ENCODE measurements at places on chromosomes 1 and 21. TPM values are rescaled to one million over a fixed set of nuclear protein-coding genes. Genes with fewer than 3 reads are reported as not detected.
A peak's percentile ranks its signal among the peaks of the same experiment; 100 is the strongest.

The LRRC42 gene
- total RNA-seq = 19.9 TPM

DNA sequence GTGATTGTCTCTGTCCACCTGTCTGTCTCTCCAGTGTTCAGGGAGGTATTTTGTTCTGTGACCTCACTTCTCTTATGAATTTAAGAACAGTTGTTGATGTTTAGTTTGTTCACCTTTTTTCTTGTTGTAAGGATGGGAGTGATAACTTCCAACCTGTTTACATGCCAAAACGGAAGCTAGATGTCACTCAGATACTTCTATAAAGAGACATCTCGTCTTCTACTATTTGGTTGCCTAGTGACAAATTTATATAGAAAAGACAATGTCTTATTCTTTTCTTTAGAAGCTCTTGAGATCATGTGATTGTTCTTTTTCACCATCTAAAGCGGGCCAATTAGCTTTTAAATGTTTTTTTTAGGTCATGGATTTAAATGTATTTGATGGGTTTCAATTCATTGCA is 33.8 kb downstream of the PRSS38 start:
- DNase-seq = no peak
- peaks cover 7% of the 10 kb centered on the region for H3K27me3 ChIP-seq
- H3K4me1 ChIP-seq = peaks cover under 1% of the 10 kb centered on the region
- H3K36me3 ChIP-seq = no peaks in the 10 kb centered on the region

- H3K27me3 ChIP-seq = peaks cover 2% of the 10 kb centered on the region
- peak; percentile 67 for DNase-seq
- H3K4me3 ChIP-seq = no peak overlapping the region
- H3K4me1 ChIP-seq = peaks cover 30% of the 10 kb centered on the region
- H3K27ac ChIP-seq = peak overlapping the region; percentile 71
- no peaks in the 10 kb centered on the region for H3K36me3 ChIP-seq
These were observed 1.9 kb upstream of the ZSCAN20 start for GRCh38 chr1:33470495-33471012.

- H3K4me1 ChIP-seq = peaks cover 60% of the 10 kb centered on the region
- peak; percentile 22 for DNase-seq
- no peaks in the 10 kb centered on the region for H3K27me3 ChIP-seq
- H3K27ac ChIP-seq = peak overlapping the region; percentile 91
- H3K36me3 ChIP-seq = peaks cover 10% of the 10 kb centered on the region
These were observed 51.2 kb downstream of the SIPA1L2 start for GRCh38 chr1:232578651-232579195.

DNA sequence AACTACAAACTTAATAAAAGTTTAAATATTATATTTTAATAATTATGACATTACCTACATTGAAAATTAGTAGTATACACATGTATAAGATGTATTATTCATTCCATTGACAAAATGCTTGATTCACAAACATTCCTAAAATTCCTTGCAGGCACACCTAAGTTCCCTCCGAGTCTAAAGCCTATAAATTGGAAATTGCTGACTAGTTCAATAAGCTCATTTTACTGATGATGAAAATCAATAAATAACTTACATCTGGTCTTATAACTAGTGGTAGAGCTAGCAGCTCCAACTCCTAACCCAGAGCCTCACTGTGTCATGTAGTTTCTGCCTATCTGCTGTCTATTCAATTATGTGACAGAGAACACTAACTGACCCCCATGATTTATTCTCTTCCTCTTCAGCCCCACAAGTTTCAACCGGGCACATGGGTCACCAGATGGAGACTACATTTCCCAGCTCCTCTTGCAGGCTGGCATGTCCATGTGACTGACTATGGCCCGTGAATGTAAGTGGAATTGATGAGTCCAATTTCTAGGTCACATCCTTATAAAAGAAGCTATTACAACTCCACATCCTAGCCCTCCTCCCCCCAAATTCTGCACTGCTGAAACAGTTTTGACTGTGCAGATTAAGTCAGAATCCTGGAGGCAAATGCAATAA is 29.6 kb upstream of the LRRC8D start:
- no peaks in the 10 kb centered on the region for H3K4me1 ChIP-seq
- no peaks in the 10 kb centered on the region for H3K27me3 ChIP-seq
- no peak for DNase-seq

The CR1L gene
- not detected for total RNA-seq

DNA sequence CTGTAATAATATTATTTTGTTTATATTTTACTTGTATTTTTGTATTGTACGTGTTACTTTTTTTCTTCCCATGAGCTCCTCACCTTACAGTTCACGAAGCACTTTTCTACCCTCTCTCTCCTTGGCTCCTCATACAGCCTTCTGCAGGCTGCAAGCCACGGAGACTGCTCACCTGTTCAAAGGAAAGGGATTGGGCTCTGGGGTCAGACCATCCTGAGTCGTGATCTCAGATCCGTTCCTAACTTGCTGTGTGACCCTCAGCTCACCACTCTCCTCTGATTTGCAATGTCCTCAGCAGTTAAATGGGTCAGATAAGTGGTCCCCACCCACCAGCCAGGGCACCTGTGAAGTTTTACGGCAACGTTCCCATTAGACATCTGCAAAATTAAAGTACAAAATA is 54.1 kb downstream of the VWA5B1 start:
- H3K27me3 ChIP-seq = peaks cover 24% of the 10 kb centered on the region
- DNase-seq = no peak
- no peak overlapping the region for H3K4me3 ChIP-seq
- no peaks in the 10 kb centered on the region for H3K36me3 ChIP-seq
- no peak overlapping the region for H3K27ac ChIP-seq
- H3K4me1 ChIP-seq = peaks cover 4% of the 10 kb centered on the region

- peaks cover 26% of the 10 kb centered on the region for H3K36me3 ChIP-seq
- H3K4me1 ChIP-seq = peaks cover 37% of the 10 kb centered on the region
- peak overlapping the region; percentile 89 for H3K4me3 ChIP-seq
- no peaks in the 10 kb centered on the region for H3K27me3 ChIP-seq
- peak overlapping the region; percentile 99 for H3K27ac ChIP-seq
- no peak for DNase-seq
These were observed 43.0 kb downstream of the TMEM53 start for GRCh38 chr1:44631333-44631646.

The RPE65 gene
- not detected for total RNA-seq

- DNase-seq = peak; percentile 60
- H3K27me3 ChIP-seq = no peaks in the 10 kb centered on the region
- peak overlapping the region; percentile 12 for H3K4me3 ChIP-seq
- H3K27ac ChIP-seq = peak overlapping the region; percentile 80
- H3K36me3 ChIP-seq = peaks cover 4% of the 10 kb centered on the region
- H3K4me1 ChIP-seq = peaks cover 47% of the 10 kb centered on the region
These were observed 88.3 kb upstream of the SELENON start for GRCh38 chr1:25711555-25712298.

The OBSCN gene
- 21.8 TPM for total RNA-seq

The GBP6 gene
- total RNA-seq = 0.31 TPM

The ZBTB21 gene
- total RNA-seq = 22.1 TPM

GRCh38 chr1:28750330-28750729 is 13.6 kb downstream of the YTHDF2 start:
- H3K4me1 ChIP-seq = peaks cover 47% of the 10 kb centered on the region
- no peak overlapping the region for H3K4me3 ChIP-seq
- no peaks in the 10 kb centered on the region for H3K27me3 ChIP-seq
- no peak for DNase-seq
- peaks cover 49% of the 10 kb centered on the region for H3K36me3 ChIP-seq

GRCh38 chr1:25922056-25922970 is 16.1 kb upstream of the STMN1 start:
- H3K4me3 ChIP-seq = peak overlapping the region; percentile 70
- DNase-seq = peak; percentile 59
- peak overlapping the region; percentile 62 for H3K27ac ChIP-seq
- peaks cover 38% of the 10 kb centered on the region for H3K27me3 ChIP-seq
- H3K36me3 ChIP-seq = peaks cover 4% of the 10 kb centered on the region

The SMPDL3B gene
- total RNA-seq = 0.20 TPM

GRCh38 chr1:97680894-97681293 is 239.9 kb downstream of the DPYD start:
- H3K27ac ChIP-seq = no peak overlapping the region
- DNase-seq = no peak
- H3K27me3 ChIP-seq = no peaks in the 10 kb centered on the region

The OSCP1 gene
- total RNA-seq = 1.9 TPM

DNA sequence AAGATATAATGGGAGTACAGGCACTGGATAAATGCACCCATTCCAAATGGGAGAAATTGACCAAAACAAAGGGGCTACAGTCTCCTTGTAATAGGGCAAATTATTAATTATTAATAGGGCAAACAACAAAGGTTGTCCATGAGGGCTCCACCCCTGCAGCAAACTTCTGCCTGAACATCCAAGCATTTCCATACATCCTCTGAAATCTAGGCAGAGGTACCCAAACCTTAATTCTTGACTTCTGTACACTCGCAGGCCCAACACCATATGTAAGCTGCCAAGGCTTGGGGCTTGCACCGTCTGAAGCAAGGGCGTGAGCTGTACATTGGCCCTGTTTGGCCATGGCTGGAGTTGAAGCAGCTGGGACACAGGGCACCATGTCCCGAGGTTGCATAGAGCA is 33.7 kb downstream of the TNFSF4 start:
- DNase-seq = no peak
- H3K27me3 ChIP-seq = peaks cover 2% of the 10 kb centered on the region
- peaks cover 5% of the 10 kb centered on the region for H3K36me3 ChIP-seq
- H3K4me1 ChIP-seq = no peaks in the 10 kb centered on the region
- no peak overlapping the region for H3K27ac ChIP-seq
- no peak overlapping the region for H3K4me3 ChIP-seq

GRCh38 chr1:71908303-71908702 is 374.0 kb downstream of the NEGR1 start:
- H3K36me3 ChIP-seq = no peaks in the 10 kb centered on the region
- no peaks in the 10 kb centered on the region for H3K4me1 ChIP-seq
- H3K27me3 ChIP-seq = no peaks in the 10 kb centered on the region
- no peak overlapping the region for H3K4me3 ChIP-seq
- no peak for DNase-seq

The KCNA3 gene
- total RNA-seq = 67.0 TPM

The RGS4 gene
- not detected for total RNA-seq

The ZNF593OS gene
- total RNA-seq = not detected

The CLCA1 gene
- not detected for total RNA-seq

GRCh38 chr1:241857131-241857530 is 9.1 kb downstream of the EXO1 start:
- no peak for DNase-seq
- no peak overlapping the region for H3K27ac ChIP-seq
- H3K4me1 ChIP-seq = peaks cover 10% of the 10 kb centered on the region
- no peaks in the 10 kb centered on the region for H3K27me3 ChIP-seq
- H3K4me3 ChIP-seq = no peak overlapping the region
- peaks cover 46% of the 10 kb centered on the region for H3K36me3 ChIP-seq

DNA sequence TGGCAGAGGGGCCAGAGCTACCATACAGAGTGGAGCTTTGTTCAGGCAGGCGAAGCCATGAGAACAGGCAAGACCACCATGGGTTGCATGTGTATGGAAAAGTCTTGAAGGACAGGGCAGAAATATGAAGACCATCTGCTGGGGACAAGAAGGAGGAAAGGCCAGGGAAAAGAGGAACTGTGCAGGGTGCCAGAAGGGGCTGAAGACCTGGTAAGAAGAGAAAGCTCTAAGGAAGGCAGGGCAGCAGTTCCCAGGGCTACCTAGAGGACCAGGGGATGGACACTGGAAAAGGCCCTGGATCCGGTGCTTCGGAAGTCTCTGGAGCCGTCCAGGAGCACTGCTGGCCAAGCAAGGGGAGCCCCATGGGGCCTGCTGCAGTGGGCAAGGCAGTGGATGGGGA is 43.4 kb downstream of the PKP1 start:
- no peaks in the 10 kb centered on the region for H3K36me3 ChIP-seq
- no peak overlapping the region for H3K27ac ChIP-seq
- H3K27me3 ChIP-seq = no peaks in the 10 kb centered on the region
- no peaks in the 10 kb centered on the region for H3K4me1 ChIP-seq

All from activated CD4-positive, alpha-beta T cell treated with anti-CD3 and anti-CD28 coated beads, Interleukin-2, amount 10 ng/mL, durations not matched to agents 7 days and 5 days (primary cell).